ENCODE measurements at places on chromosomes 6 and 20.
A peak's percentile ranks its signal among the peaks of the same experiment; 100 is the strongest.

GRCh38 chr6:43435682-43436437, 8.5 kb downstream of the ABCC10 start:
- no peak for DNase-seq

- no peak for DNase-seq
Measured at GRCh38 chr20:57449398-57450354, 58.5 kb downstream of the RBM38 start.

- no peak for DNase-seq
Measured at GRCh38 chr20:55253781-55254180, 751.5 kb downstream of the CBLN4 start.

GRCh38 chr20:60428651-60429050, 470.4 kb downstream of the CDH26 start:
- DNase-seq: no peak

- no peak for DNase-seq
Measured at GRCh38 chr20:289693-290083, 862 bp downstream of the C20orf96 start.

DNA sequence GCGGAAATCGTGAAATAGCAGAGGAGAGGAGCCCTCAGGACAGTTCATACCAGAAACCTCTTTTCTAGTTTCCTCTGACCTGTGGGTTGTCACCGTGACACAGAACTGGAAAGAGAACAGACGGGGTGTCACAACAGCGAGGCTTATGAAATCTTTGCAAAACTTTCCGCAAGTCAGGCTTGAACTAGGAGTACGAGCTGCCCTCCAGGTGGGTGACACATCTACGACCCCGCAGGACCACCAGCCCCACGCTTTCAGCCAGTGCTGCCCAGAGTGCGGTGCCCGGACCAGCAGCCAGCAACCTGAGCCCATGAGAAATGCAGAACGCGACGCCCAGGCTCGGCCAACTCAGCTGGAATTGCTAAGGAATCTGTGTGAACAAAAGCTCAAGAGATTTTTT, 30.8 kb downstream of the WRNIP1 start:
- DNase-seq: peak; percentile 16

DNA sequence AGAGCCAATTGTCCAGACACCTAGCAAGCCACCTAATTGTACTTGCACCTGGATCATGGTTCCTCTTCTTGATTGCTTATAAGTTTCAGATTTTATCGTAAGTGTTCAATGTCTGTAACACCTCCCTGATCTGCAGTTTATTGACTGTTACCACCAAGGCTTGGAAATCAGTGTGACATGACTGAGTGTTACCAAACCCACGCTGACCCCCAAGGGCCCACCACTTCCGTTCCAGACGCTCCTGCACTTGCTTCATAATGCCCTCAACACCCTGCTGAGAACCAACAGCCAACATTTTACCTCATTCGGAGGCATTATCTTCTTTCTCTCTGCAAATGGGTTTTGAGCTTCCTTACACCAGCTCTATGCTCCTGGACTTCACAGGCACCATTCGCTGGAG, 6.3 kb downstream of the CCR6 start:
- no peak for DNase-seq

DNA sequence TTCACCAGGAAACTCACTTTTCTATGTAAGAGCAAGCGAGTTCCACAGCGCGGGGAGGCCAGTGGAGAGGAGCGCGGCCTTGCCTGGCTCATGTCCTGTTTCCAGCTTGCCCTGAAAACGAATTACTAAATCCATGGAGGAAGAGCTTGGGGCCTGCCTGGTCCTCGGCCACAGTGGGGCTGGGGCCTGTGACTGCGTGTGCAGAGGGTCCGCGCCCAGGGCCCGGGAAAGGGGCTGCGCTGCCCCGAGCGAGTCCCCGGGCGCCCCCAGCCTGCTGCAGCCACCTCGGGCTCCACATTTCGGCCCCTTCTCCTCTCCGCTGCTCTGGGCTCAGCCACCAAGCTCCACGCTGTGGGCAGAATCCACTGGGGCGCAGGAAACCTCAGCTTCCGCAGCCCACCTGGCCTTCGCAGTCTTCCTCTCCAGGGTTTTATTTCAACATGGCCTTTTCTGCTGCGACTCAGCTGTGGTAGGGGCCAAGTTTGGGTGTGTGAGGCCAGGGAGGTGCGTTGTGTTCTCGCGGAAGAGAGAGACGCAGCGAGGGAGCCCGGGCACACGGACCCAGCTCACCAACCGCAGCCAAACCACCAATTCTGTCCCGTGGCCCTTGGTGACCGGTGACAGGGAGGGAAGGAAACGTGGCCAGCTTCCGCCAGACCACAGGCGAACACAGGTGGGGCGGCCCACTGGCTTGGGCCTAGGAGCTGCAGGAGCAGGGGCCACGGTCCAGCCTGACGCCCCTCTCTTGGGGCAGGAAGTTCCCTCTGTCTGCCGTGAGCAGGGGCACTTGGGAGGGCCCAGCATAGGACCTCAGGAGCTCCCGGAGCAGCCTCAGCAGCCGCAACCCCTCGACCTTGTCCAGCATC, 211.4 kb downstream of the ERMARD start:
- DNase-seq: no peak

DNA sequence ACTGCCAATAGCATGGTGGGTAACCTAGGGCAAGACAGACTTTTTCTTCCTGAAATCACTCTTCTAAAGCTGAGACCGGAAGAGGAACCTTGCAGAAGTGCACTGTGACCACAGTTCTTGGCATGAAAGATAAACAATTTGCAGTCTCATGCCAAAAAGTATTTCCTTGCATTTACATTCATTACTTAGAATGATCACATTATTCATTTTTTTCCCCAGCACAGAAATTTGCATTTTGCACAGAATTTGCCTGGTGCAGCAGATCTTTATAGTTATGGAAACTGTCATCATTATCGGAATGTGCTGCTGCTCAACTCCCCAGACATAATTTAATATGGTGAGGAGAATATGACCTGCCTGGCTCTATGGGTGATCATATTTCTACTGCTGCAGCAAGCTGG, 42.2 kb upstream of the EDN3 start:
- DNase-seq: no peak

- no peak for DNase-seq
Measured at GRCh38 chr20:8532169-8532568, 400.1 kb downstream of the PLCB1 start.

GRCh38 chr20:24738058-24738775, 210.9 kb upstream of the CST7 start:
- no peak for DNase-seq

DNA sequence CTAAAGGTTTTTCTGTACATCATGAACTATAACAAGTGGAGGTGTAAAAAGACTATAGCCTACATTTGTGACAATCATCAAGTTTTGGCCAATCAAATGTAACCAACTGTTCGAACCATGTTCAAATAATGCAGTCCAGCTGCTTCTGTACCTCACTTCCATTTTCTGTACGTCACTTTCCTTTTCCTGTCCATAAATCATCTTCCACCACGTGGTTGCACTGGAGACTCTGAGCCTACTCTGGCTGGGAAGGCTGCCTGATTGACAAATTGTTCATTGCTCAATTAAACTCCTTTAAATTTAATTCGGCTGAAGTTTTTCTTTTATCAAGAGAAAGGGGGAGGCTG, 270.4 kb upstream of the JARID2 start:
- no peak for DNase-seq

GRCh38 chr20:58748618-58749017, 56.0 kb downstream of the NPEPL1 start:
- no peak for DNase-seq

DNA sequence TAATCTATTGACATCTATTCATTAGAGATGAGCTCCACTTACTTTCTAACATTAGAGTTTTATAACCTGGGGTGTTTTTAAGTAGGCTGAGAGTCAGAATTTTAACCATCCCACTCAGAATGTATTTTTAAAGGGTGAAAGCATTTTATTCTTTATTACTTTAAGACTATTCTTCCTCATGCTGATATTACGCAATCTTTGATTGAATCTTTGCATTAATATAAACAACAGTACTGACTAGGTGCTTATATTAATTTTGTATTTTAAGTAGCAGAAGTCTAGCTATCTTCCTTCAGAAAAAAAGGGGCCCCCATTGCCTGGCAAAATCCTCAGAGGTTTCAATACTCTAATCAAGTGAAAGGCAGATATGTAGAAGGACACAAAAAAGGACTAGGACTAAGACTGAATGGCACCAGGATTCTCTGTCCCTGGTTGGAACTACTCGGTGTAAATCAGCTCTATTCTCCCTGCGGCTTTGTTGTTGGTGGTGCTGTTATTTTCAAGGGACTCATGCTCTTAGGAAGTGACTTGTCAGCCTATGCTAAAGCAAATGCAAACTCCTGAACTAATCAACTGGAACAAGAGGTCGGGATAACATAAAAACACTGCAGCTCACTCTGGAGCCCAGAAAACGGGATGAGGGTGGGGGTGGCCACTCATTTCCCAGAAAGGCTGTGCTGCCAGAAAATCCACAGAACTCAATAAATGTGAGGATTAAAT, 1324.4 kb downstream of the GRIK2 start:
- DNase-seq: no peak

GRCh38 chr6:4703382-4703781, 72.8 kb upstream of the CDYL start:
- no peak for DNase-seq

DNA sequence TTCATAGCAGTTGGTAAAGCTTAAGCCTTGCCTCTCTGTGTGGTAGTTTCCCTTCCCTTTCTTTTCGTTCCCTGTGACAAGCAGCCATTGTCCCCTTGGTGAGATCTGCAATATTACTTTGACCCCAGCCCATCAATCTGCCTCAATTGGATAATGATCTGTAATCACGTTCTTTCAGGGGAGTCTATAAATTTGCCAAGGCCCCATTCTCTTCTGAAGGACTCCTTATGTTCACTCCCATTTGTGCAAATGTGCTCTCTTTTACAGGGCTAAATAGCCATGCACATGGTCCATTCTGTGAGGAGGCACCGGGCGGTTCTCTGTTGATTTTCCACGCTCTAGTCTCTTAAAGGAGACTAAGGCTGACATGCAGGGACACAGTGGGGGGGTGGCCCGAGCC, 660.4 kb upstream of the SLC35B3 start:
- no peak for DNase-seq

DNA sequence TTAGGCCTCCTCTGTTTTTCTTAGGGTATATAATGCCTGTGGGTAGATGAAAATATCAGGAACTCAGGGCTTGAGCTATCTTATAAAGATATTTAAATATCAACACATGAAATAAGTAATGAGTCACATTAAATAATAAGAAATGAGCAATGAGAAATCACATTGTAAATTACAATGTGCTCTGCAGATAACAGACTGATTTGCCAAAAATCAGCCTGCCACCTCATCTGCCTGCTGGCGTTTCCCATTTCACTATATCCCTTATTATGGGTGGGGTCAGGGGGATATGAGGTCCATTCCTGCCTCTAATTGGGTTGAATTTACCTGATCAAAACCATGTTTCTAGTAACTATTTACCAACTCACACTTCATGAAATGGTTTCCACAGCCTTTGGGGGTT, 335.2 kb downstream of the CDC5L start:
- no peak for DNase-seq

GRCh38 chr6:112235956-112236355, 18.4 kb downstream of the LAMA4 start:
- DNase-seq: peak; percentile 79

Measured in activated T-cell treated with anti-CD3 and anti-CD28 coated beads, Interleukin-2, amount 50 U/mL, for 72 hours (primary cell).